Osteoblast (primary cell): ENCODE measurements at places on chromosomes 6 and 20. TPM values are rescaled to one million over a fixed set of nuclear protein-coding genes. Genes with fewer than 3 reads are reported as not detected.

PLN gene
- total RNA-seq: 0.36 and 0.59 TPM in 2 replicates

SLC23A2 gene
- 17.7 and 20.6 TPM in 2 replicates for total RNA-seq

CYP39A1 gene
- 4.1 and 4.3 TPM in 2 replicates for total RNA-seq

C20orf144 gene
- total RNA-seq: under 0.01 TPM in 2 replicates

CST2 gene
- not detected in 2 replicates for total RNA-seq

KIF25 gene
- total RNA-seq: not detected in 2 replicates

MYB gene
- under 0.01 and 0.36 TPM in 2 replicates for total RNA-seq

IMPG1 gene
- not detected in 2 replicates for total RNA-seq

DDR1 gene
- 13.0 and 22.4 TPM in 2 replicates for total RNA-seq

GRIK2 gene
- total RNA-seq: 0.29 and 0.72 TPM in 2 replicates

HLA-DRA gene
- 5.8 and 50.7 TPM in 2 replicates for total RNA-seq

MDFI gene
- 0.72 and 5.3 TPM in 2 replicates for total RNA-seq

HRH3 gene
- not detected in 2 replicates for total RNA-seq

IRAK1BP1 gene
- total RNA-seq: 6.9 and 7.1 TPM in 2 replicates

SERPINB1 gene
- 32.6 and 53.0 TPM in 2 replicates for total RNA-seq

OR2B6 gene
- not detected in 2 replicates for total RNA-seq

GTSF1L gene
- total RNA-seq: not detected in 2 replicates

CST5 gene
- total RNA-seq: not detected in 2 replicates

IL17A gene
- not detected in 2 replicates for total RNA-seq

PSORS1C2 gene
- not detected in 2 replicates for total RNA-seq

SLC2A10 gene
- total RNA-seq: 44.2 and 47.4 TPM in 2 replicates

PRPH2 gene
- 3.3 and 3.8 TPM in 2 replicates for total RNA-seq

PDRG1 gene
- total RNA-seq: 2.2 and 2.7 TPM in 2 replicates

POU5F1 gene
- 0.29 and 2.5 TPM in 2 replicates for total RNA-seq

CCDC170 gene
- total RNA-seq: 1.8 and 2.7 TPM in 2 replicates

LGSN gene
- not detected in 2 replicates for total RNA-seq

ZNF334 gene
- 5.0 and 5.8 TPM in 2 replicates for total RNA-seq

KIAA1755 gene
- 2.5 and 2.7 TPM in 2 replicates for total RNA-seq

SLC22A2 gene
- total RNA-seq: under 0.01 TPM in 2 replicates

SLC22A1 gene
- total RNA-seq: 0.72 and 1.2 TPM in 2 replicates

NOX3 gene
- not detected in 2 replicates for total RNA-seq

MTFR2 gene
- 0.72 and 1.5 TPM in 2 replicates for total RNA-seq

TRAPPC3L gene
- under 0.01 and 0.29 TPM in 2 replicates for total RNA-seq

PXMP4 gene
- 5.1 and 6.5 TPM in 2 replicates for total RNA-seq

LAMA2 gene
- 3.5 and 9.4 TPM in 2 replicates for total RNA-seq

LST1 gene
- total RNA-seq: 0.29 TPM in 1 of 2 replicates, not detected in the other
